ENCODE measurements at places on chromosomes 4 and X.

DNA sequence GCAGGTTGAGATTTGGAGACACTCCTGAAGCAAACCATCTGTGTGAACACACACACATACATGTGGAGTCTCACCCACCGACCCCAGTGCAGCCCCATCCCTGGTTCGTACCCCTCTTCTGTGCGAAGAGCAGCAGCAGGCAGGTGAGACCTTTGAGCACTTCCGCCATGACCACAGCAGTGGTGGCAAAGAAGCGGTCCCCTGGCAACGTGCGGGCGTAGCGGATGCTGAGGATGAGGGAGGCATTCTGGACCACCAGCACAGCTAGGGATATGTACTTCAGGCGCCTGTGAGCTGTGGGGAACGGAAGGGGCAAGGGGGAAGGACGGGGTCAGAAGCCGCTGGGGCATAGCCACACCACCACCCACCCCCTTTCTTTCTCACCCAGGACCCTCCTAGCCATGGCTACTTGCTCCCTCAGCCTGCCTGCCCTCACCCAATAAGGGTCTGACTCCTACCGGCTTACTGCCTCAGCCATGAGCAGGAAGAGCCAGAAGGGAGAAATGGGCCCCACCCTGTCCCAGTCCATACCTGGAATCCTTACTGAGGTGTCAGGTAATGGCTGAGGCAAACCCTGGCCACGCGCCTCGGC lies 1.6 kb downstream of the SLC35A2 start:
- DNase-seq: no peak

GRCh38 chrX:34999702-35000101 lies 57.1 kb downstream of the FAM47B start:
- DNase-seq: no peak

GRCh38 chr4:171007618-171008390 lies 805.4 kb upstream of the GALNTL6 start:
- no peak for DNase-seq

- DNase-seq: no peak
These were observed 3.2 kb downstream of the ACOX3 start for GRCh38 chr4:8437281-8437680.

GRCh38 chrX:134552351-134552750 lies 92.4 kb downstream of the HPRT1 start:
- DNase-seq: no peak

DNA sequence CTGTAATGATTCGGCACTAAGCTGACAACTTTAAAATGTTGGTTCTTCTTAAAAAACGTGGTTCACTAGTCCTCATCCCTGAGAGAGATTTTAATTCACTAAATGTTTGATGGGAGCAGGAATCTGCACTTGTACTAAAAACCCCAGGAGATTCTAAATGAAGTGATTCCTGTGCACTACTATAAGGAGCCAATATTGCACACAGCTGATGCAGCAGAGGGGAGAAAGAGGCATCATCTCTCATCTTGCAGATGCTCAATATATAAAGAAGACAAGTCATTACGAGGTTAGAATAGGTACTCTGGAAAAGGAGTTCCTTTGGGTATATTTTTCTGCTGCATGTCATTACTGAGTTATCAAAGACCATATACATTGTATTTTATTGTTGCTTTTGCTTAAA lies 207.6 kb upstream of the RASGEF1B start:
- no peak for DNase-seq

- DNase-seq: no peak
These were observed 8.6 kb downstream of the MAOA start for GRCh38 chrX:43664708-43665107.

DNA sequence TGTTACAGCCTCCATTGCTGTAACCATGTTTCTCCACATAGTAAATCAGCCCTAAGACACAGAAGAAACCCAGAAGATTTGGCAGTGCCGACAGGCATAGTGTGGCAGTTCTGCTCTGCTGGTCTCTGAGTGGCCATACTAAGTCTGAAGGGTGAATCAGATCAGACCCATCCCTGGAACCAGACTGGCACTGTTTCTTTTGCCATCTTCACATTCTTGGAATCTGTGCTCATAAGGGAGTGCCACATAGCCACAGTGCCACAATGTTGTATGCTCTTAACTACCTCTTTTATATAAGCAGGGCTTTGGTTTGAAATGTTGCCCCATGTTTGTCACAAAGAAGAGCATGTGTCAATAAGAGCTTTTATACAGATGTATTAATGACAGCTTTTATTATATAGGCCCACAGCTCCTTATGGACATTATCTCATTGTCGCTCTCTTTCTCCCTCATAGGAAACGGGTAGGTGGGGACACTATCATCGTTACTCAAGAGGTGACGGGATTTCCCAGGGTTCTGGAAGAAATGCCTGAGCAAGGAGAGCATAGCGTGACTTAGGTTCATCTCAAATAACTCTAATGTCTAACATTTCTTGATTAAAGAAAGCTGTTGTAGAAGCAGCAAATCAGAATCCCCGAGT lies 128.2 kb downstream of the CBR4 start:
- no peak for DNase-seq

DNA sequence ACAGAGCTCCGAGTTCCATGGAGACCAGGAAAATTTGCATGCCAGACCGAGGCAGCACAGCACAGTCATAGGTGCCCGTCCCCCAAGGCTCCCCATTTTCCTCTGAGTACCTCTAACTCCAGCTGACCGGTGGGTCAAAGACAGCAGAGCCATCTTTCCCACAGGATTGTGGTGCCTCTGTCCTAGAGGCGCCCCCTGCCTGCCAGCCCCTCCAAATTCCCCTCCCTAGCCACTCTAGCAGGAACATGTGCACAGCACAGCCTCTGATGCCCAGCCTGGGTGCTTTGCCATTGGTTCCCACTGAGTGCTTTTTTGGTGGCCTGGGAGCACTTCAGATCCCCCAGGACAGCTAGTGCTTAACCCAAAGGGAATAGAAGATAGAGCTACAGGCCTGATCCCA lies 368.5 kb upstream of the PABPC5 start:
- DNase-seq: no peak

DNA sequence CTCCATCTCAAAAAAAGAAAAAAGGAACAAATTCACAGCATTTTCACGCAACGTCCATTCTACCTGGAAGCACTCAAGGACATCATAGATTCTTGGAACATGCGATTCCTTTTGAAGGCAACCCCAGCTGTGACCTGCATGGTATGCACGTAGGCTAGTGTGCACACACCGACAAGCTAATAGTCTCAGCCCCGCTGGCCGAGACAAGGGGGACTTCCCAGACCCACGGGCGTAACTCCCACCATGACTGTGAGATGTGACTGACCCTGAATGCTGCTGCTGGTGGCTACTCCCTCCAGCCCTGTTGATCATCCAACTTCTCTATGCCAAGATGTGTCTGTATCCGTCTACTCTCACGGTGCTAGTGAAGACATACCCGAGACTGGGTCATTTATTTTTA lies 78.3 kb downstream of the CRLF2 start:
- DNase-seq: no peak

DNA sequence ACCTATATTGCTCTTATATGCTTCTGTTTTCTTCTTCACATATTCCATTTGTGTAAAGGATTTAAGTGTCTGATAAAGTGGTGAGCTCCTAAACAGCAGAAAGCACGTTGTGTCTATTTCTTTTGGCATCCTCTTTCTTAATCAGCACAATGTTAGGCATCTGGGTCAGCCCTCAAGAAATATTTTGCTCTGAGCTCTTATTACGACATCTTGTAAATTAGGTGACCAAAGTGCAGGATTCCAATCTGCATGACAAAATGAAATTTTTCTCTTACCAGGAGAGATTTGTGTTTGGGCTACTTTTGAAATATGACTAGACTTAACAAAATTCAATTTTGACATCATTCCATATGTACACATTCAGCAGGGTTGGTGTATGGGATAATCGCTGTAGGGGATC lies 210.0 kb upstream of the IGFBP7 start:
- no peak for DNase-seq

DNA sequence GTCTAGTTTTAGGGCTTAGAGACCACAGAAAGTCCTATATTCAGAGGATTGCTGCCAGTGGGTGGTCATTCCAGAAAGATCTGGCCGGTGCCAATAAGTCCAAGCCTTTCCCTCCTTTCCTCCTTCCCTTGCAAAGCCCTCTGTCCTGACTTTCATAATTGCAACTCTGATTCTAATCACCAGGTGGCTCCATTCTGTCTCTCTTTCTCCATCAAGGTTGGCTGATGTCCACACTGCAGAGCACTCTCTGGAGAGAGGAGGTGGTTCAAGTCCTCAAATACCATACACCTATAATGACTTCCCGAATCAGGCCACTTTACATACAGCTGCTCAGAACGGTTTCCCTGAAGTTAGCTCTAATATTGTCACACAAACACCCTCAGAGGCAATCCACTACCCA lies 22.4 kb upstream of the ARMCX4 start:
- DNase-seq: no peak

- no peak for DNase-seq
These were observed 818.4 kb downstream of the ADGRL3 start for GRCh38 chr4:62018537-62018936.

- no peak for DNase-seq
These were observed 18.6 kb upstream of the TMEM185A start for GRCh38 chrX:149650162-149650561.

GRCh38 chrX:32893751-32894150 lies 317.6 kb downstream of the DMD start:
- DNase-seq: no peak

- no peak for DNase-seq
These were observed 24.3 kb downstream of the CPLX1 start for GRCh38 chr4:801436-802124.

- no peak for DNase-seq
These were observed 644.7 kb upstream of the PCDH10 start for GRCh38 chr4:132504438-132504837.

- DNase-seq: no peak
These were observed 74.6 kb upstream of the NEIL3 start for GRCh38 chr4:177235026-177235425.

DNA sequence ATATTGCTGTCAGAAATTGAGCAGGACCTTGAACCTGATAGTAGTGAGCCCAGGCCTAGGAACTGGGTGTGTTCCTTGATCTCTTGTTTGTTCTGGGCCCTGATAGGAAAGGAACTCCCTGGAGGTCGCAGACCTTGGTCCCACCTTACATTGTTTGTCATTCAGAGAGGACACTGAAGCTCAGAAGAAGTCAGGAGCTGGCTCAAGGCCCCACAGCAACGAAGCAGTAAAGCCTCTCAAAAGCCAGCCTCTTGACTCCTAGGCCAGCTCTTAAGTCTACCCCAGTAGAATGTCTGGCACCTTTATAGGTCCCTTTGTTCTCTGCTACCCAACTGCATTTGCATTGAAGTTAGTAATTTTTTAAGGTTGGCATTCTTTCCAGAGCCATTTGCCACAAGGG lies 46.8 kb downstream of the MAMLD1 start:
- DNase-seq: no peak

DNA sequence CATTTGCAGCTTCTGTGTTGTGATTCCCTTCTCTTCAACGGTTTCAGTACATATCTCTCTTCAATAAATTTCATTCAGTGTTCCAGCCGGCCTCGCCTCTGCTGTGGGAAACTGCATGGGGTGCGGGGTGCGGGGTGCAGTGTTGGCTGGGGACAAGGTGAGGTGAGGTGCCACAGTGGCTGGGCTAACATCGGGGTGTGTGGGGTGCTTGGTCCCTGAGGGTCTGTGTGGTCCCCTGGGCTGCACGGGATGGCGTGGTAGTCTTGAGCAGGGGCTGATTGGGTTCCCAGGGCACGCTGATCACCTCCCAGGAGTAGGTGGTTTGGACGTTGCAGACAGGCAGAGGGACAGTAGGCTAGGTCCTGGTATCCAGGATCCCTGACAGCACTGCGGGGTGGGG lies 2.7 kb downstream of the PNMA6A start:
- DNase-seq: no peak

DNA sequence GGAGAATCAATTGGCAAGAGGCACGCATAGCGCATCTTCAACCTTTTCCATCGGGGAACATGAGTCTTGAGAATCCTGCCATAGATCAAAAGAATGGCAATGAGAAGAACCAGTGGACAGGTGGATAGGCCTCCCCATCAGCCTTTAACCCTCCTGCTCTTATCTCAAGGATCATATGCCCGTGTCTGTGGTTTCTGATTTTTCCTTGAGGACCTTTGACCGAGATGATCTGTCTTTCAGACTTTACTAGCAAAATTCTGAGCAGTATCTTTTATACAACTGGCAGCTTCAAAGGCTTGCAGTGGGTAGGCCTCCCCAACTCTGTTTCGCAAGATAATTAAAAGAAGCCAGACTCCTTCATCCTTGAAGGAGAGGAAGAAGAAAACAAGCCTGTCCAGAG lies 174.4 kb downstream of the REPS2 start:
- no peak for DNase-seq

DNA sequence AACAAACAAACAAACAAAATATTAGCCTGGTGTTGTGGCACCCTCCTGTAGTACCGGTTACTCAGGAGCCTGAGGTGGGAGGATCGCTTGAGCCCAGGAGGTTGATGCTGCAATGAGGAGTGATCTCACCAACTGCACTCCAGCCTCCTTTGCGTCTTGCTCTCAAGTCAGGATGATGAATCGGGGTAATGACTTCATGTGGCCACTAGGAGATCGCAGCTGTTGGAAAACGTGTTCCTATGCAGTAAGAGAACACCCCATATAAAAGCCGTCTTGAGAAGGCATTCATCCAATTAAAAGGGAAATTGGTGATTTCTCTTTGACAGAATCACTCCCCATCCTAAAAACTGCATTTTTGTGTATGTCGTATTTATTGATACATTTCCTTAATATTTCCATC lies 6.9 kb downstream of the CCNB3 start:
- DNase-seq: no peak

GRCh38 chr4:37440501-37440900 lies 196.0 kb downstream of the NWD2 start:
- DNase-seq: no peak

GRCh38 chr4:156962058-156962358 lies 9.6 kb downstream of the PDGFC start:
- DNase-seq: no peak

GRCh38 chrX:13144927-13145655 lies 100.7 kb upstream of the FAM9C start:
- DNase-seq: no peak

- DNase-seq: no peak
These were observed 109.3 kb downstream of the ASB9 start for GRCh38 chrX:15160558-15161095.

- no peak for DNase-seq
These were observed 77.7 kb upstream of the INTU start for GRCh38 chr4:127555106-127555505.

GRCh38 chr4:159268607-159269006 lies 165.7 kb downstream of the RAPGEF2 start:
- no peak for DNase-seq

GRCh38 chr4:3791910-3792542 lies 25.8 kb downstream of the ADRA2C start:
- peak; percentile 10 for DNase-seq

GRCh38 chrX:110086916-110087484 lies 84.1 kb downstream of the TMEM164 start:
- no peak for DNase-seq

Measured in stimulated activated CD4-positive, alpha-beta T cell treated with anti-CD3 and anti-CD28 coated beads, Interleukin-4, amount 100 ng/mL, for 1 hour (primary cell).